NCI-H774 (cell line): ENCODE measurements at places on chromosomes 1 and 21.

GRCh38 chr1:166140251-166140650 is 26.6 kb downstream of the FAM78B start:
- DNase-seq: no peak

DNA sequence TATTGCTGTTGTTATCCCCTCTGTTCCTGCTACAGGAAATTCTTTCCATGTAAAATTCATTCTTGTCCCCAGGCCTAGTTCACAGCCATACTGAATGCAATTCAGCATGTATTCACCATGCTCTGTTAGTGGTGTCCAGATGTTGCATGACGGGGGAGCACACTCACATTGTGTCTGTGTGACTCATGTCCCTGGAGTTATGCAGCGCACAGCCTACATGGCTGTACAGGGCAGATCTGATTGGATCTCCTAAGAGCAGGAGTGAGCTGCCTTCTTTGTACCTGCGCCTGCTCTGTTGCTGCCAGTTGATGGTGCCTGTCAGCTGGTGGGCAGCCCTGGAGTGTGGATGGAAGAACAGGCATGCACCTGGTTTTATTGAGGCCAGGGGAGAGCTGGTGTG is 17.6 kb downstream of the HTR6 start:
- no peak for DNase-seq

DNA sequence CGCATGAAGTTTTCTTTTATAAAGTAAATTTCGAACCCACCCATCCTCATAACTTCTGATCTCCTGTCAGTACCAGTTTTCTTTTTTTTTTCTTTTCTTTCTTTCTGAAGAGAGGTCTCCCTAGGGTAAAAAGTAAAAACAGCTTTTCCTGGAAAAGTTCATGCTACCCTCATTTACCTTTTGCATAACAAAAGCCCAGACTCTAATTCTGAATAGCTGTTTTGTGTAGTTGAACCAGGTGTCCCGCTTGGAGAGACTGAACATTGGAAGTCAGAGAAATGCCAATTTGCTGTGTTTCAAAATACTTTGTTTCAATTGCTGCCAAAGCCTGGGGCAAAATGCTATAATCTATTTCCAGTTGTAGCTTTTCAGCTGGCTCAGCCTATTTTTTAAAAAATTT is 113.7 kb upstream of the RUNX1 start:
- DNase-seq: no peak

DNA sequence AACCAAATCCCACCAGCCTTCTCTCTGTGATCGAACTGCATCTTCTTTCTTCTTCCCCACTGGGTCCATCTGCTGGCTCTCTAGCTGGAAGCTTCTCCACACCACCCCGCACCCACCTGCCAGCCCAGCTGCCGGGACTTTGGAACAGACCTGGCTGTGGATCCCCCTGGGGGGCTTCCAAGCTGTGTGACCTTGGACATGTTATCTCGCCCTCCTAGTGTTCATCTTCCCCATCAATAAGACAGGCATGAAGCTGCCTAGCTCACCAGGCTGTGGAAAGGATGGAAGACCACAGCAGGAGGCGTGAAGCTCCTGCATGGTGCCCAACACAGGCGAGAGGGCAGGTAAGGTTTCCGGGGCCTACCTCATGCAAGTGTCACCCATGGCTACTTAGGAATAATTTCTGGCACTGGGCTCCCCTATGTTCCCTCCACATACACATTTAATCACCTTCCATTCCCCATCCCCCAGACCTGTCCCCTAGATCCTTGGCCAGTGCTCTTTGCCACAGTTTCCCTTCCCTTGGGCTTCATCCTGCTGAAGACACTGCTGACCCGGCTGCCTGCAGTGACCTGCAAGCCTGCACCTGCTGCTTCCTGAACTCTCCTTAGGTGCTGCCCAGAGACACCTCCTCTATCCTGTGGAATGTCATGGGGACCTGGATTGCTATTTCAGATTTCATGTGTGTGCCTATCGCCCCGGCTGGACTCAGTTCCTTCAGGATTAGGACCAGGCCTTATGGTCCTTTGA is 13.2 kb upstream of the C2CD2 start:
- no peak for DNase-seq

- no peak for DNase-seq
Measured at GRCh38 chr1:169121146-169121923, 14.8 kb downstream of the ATP1B1 start.

- no peak for DNase-seq
Measured at GRCh38 chr1:4221107-4221506, 321.0 kb upstream of the C1orf174 start.
